Stimulated activated CD4-positive, alpha-beta T cell treated with anti-CD3 and anti-CD28 coated beads, Interleukin-4, amount 100 ng/mL, for 24 hours (primary cell): ENCODE measurements at places on chromosomes 2 and 18.
A peak's percentile ranks its signal among the peaks of the same experiment; 100 is the strongest.

DNA sequence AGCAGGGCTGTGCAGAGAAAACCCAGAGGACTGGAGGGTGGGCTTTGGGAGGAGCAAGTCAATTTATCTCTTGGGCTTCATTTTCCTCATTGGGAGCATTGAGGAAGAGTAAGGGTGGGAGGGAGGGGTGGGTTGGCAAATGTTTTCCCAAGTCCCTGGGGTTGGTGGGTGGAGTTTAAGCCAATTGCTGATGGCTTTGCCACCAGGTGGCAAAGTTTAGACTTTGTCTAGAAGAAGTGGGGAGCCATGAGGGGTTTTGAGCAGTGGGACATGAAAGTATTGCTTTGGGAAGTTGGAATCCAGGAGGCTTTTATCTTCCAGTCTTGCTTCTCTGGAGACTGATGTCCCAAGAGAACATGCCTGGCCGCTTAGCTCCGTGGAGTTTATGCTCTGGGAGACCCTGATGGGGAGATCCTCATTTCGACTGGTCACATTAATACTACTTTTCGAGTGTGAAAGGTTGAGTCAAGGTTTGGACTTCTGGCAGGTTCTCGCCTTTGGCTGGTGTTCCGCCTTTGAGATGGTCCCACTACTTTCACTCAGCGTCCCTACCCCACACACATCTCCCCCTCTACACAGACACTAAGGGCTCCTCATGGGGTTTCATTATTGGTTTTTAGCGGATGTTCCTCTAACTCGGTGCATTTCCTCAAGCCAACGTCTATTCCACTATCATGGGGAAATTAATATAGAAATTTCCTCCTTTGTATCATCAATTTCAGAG lies 126.7 kb downstream of the PRKCE start:
- DNase-seq = no peak

- DNase-seq = no peak
Measured at GRCh38 chr2:70121627-70122372, 34.5 kb downstream of the PCBP1 start.

GRCh38 chr2:168685600-168686451 lies 116.6 kb upstream of the NOSTRIN start:
- DNase-seq = no peak

DNA sequence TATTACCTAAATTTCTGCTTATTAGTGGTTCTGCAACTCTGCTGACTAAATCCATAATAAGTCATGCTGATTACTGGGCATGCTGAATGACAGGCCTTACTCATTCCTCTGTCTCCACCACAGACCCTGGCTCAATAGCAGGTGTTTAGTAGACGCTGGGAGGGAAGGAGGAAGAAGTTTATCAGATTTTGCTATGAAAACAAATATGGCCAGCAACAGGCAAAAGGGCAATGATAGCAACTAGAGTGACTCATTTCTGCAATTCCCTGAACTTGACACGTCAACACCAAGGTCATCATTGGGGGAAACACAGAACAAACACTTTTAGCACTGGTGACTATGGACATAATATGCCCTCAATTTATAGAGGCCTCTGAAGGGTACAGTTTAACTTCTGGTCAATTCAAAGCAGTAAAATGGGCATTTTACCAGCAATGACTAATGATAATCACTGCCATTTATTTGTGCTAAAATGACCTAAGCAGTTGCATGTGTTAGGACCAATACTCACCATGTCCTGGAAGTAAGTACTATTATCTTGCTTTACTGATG lies 35.2 kb downstream of the TMEM163 start:
- DNase-seq = peak; percentile 29

GRCh38 chr18:4283746-4284291 lies 171.3 kb downstream of the DLGAP1 start:
- no peak for DNase-seq
